ENCODE measurements at places on chromosomes 12 and 14. TPM values are rescaled to one million over a fixed set of nuclear protein-coding genes. Genes with fewer than 3 reads are reported as not detected.

The ENDOU gene
- total RNA-seq: not detected

The MGST1 gene
- total RNA-seq: 816 TPM

The ZNF384 gene
- 22.8 TPM for total RNA-seq

The TMEM52B gene
- 0.85 TPM for total RNA-seq

The CLEC2A gene
- not detected for total RNA-seq

The SERPINA12 gene
- total RNA-seq: not detected

The KRT77 gene
- total RNA-seq: not detected

The LRRC74A gene
- total RNA-seq: not detected

The DCAF11 gene
- total RNA-seq: 59.2 TPM

The SERPINA3 gene
- total RNA-seq: 159 TPM
